Substantia nigra (tissue), 51 donors: ENCODE measurements at places on chromosomes 1 and 21.
A peak's percentile ranks its signal among the peaks of the same experiment; 100 is the strongest.

DNA sequence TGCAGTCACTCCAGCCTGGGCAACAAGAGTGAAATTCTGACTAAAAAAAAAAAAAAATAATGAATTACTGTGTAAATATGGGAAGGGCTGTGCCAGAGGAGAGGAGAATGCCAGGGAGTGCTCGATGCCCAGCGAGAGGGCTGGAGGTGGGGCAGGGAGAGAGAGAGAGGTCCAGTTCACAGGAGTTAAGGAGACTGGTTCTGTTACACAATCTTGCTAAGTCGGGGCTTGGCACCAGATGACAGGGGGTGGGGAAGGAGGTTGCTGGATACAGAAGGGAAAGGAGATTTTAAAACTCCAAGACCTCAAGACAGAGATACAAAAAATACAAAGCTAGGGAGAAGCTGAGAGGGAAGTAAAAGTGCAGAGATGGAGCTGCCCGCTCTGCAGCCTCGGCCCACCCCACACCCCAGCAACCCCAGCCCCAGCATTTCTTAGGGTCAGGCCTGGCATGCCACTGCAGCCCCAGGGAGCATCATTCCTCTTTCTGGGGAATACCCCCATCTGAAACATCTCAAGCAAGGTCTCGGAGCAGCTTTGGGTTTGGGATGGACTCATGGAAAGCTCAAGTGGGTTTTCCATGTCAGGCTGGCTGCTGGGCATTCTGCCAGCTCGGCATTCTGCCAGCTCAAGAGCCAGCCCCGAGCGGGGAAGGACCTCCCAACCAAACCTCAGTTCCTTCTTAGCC, 991 bp downstream of the SELENBP1 start:
- peak; percentile 56 for DNase-seq

DNA sequence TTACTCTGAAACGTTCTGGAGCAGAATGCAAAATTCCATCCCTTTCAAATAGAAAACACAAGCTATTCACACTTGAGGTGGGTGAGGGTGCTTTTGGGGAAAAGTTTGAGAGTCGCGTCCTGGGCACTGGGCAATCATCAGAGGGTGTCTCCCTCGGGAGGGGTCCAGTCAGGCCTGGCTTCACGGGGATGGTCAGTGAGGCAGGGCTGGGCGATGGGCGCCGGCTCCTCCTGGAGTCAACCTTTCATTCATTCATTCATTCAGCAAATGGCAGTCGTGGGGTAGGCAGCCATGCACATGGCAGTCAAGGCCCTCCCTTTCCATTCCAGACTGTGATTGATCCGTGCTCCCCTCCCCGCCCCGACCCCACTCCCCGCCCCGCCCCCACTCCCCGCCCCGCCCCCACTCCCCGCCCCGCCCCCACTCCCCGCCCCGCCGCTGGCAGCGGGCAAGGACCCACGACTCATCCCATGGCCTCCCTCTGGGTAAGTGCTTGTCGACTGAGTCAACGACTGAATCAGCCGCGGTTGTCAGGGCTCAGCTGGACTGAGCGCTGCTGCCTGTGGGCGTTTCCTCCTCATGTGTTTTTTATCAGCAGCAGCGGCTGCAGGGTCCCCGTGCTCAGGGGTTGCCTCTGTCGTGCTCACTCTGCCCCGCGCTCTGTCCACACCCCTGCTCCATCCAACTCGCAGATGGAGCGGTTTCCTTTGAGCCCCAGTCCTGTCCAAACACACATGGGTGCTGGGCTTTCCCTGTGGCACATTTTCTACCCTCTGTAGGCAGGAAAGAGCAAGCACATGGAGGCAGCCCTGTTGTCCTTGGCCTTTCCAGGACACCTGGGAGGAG, 12.5 kb upstream of the SPSB1 start:
- no peak for DNase-seq

DNA sequence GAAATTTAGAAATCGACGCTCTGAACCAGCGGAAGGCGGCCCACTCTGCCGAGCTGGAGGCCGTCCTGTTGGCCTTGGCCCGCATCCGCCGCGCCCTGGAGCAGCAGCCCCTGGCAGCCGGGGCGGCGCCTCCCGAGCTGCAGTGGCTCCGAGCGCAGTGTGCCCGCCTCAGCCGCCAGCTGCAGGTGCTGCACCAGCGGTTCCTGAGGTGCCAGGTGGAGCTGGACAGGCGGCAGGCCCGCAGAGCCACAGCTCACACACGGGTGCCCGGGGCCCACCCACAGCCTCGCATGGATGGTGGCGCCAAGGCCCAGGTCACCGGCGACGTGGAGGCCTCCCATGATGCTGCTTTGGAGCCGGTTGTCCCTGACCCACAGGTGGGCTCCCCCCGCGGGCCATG, 47.0 kb upstream of the DIP2A start:
- DNase-seq = no peak

GRCh38 chr1:209455145-209455544, 128.4 kb upstream of the CAMK1G start:
- no peak for DNase-seq

- no peak for DNase-seq
Observed at GRCh38 chr1:86648255-86648654, 56.1 kb upstream of the SH3GLB1 start.

DNA sequence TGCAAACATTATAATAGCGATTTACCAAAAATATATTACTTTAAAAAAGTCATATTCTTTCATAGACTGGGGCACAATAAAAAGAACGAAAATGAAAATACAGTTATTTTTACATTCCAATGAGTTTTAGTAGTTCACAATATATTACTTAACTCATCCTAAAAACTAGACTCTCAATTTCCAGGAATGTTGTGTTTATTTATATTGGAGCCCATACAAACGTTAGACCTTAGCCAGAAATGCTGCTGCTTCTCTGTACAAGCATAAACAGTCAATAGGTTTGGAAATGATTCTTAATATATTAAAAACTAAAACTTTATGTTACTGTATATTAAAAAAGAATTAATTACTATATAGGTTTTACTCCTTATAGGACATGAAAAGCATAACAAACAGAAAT, 302.3 kb downstream of the BRINP3 start:
- no peak for DNase-seq

DNA sequence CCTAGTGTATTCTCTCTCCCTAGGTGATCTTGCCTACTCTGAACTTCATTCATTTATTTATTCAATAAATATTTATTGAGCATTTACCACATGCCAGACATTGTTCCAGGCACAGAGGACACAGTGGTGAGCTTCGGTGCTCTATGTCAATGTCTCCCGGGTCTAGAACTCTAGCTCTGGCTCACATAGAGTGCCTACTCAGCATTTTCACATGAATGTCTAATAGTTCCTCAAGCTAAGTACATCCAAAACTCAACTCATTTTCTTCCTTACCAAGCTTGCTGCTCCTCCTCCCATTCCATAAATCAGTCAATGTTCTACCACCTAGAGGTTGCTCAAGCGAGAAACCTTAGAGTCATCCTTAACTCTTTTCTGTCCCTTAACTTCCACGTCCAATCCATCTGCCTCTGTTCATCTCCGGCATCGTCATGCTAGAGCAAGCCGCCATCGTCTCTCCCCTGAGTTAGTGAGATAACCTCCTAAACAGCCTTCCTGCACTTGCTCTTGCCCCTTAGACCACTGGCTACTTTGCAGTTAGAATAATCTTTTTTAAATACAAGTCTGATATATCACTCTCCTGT, 67.5 kb downstream of the TMEM53 start:
- DNase-seq = no peak

DNA sequence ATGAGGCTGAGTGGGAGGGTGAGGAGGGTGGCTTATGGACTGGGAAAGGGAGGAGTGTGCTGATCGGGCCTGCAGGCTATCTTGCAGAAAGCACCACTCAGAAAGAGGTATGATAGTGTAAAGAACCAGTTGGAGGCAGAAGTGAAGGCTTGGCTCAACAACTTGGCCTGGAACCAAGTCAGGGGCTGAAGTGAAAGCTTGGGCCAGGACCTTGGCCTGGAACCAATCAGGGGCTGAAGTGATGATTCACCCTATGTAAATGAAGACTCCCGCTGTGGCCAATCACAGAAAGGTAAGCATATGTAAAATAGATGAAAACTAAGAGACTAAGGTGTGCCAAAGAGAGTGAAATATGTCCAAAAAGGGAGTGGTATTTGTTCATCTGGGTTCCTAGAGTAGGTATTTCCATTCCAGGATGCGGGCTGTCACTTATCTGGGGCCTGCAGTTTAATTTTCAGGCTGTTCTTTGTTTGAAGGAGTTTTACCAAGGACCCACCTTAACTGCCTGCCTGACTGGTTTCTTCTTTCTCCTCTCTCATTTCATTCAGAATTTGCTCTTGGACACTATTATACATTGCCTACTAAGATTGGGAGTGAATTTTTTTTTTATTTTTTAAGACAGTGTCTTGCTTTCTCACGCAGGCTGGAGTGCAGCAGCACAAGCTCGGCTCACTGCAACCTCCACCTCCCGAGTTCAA, 5.1 kb upstream of the RFX5 start:
- no peak for DNase-seq

DNA sequence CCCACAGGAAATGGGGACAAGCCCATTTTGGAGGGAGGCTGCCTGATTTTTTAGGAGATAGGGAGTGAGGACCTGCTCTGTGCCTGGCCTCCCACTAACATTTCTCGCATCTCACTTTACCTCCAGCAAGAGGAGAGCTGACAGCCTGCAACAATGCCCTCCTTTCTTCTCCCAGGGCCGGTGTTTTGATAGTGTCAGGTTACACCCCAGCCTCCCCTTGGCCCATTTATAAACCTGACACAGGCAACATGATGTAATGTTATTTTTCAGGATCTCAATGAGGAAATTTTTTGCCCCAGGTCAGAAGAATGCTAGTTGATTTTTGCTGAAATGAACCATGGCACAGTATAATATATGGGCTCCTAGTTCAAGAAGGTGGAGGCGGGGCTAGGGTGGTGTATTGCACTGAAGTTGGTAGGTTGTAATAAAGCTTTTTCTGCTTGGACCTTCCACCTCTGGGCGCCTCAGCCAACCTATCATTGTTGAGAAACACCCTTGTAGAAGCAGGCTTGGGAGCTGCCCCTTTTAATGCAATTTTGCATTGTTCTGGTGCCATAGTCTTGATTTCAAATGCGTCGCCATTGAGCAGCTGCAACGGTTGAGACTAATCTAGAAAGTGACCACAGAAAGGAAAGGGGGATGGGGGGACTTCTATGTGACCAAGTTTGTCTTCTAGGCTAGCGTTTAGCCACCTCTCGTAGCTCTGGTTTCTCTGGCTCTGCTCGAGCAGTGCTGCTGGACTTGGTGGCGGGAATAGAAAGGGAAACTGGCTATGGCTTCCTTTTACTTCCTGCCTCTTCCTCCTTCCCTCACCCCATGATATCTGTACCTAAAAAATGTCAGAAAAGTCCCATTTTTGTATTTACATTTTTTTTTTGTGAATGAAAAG, 53.0 kb downstream of the PBX1 start:
- no peak for DNase-seq

DNA sequence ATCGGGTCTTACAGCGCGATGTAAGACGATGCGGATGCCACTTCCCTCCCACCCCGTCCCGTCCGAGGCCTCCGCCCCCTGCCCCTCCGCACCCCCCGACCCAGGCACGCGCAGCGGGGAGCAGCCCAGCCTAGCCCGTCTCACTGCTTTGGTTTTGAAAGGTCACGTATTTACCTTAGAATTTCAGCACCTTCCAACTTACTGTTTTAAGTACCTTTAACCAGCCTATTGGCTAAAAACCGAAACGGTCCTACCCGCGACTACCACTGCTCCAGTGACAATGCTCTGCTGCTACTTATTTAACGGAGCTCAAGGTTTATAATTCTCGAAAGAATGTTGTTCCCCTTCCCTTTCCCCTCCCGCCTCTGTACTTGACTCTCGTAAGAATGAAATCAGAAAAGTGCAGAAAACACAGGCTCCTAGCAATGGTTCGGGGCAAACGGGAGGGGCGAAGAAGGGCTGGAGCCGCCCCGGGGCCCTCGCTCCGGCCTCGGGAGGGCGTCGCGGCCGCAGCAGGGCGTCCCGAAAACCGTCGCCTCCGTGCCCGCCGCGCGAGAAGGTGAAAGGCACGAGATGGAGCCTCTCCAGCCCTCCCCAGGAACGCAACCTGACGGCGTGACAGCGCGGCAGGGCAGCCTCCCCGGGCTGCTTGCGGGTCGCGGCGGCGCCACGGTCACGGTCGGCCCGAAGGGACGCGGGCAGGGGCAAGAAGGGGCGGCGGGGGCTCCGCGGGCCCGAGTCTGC, 667 bp downstream of the TMEM50B start:
- DNase-seq = no peak

DNA sequence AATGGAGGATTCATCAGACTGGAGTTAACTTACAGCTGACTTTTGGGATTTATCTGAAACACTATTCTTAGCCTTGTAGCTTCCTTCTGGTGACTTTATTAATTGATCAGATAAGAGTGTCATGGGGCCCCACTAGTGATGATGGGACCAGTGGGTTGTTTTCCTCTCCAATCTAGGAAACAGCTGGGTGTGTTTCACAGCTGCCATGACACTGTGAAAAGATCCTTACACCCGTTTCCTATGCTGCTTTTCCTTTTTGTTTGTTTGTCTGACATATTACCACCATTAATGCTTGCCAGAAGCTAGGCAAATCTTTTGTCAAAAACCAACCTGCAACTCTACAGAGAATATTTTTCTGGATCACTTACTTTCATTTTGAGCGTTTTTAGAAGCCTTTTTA, 86.2 kb downstream of the ZBTB18 start:
- no peak for DNase-seq

DNA sequence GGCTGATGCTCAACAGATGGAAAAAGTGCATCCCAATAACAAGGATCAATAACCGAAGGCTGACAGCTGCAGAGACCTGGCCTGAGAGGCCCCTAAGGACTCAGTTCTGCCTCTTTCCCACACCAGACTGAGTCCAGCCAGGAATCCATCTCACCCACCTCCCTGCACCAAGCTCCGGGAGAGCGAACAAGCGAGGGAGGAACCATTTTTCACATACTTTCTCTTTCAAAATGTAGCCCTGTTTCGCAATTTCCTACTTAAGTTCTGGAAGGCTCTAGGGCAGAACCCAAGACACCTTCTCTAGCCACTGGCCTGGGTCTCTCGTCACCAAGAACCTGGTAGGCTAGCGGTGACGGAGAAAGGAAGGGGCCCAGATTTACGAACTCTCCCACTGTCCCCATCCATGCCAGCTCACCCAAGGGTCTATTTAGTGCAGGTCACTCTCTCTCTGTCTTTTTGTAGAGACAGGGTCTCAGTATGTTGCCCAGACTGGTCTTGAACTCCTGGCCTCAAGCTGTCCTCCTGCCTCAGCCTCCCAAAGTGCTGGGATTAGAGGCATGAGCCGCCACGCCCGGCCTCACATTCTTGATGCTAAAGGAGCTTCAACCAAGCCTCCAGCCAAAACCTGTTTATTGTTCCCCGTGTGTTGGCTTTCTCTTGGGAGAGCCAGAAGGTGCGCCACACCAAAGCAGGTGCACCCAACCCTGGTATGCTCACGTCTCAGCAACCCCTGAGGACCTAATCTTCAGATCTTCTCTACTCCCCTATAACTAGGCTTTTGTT, 10.9 kb upstream of the GNL2 start:
- DNase-seq = no peak
